ENCODE measurements at places on chromosomes 3 and 15.

GRCh38 chr3:9397906-9398699, 688 bp downstream of the SETD5 start:
- peak; percentile 79 for DNase-seq

GRCh38 chr3:46293035-46293724, 50.9 kb downstream of the CCR3 start:
- DNase-seq: no peak

DNA sequence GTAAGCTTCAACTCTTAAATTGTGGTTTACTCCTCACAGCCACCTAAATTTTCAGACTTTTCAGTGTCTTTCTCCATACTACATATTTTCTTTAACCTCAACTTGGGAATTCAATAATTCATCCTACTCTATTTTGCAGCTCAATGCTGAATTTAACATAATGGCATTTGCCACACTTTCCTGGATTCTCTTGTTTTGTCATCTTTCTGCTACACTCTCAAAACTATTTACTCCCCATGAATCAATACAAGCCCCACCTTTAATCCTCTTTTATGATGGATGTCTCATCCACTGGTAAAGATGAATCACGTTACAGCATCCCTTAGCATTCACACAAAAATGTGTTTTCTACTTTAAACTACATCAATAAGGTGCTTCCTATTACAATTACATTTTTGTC, 19.6 kb upstream of the CHMP2B start:
- DNase-seq: no peak

GRCh38 chr15:41971089-41971894, 1.1 kb downstream of the EHD4 start:
- peak; percentile 79 for DNase-seq

- DNase-seq: no peak
Observed at GRCh38 chr3:135918600-135918999, 46.9 kb upstream of the PPP2R3A start.

DNA sequence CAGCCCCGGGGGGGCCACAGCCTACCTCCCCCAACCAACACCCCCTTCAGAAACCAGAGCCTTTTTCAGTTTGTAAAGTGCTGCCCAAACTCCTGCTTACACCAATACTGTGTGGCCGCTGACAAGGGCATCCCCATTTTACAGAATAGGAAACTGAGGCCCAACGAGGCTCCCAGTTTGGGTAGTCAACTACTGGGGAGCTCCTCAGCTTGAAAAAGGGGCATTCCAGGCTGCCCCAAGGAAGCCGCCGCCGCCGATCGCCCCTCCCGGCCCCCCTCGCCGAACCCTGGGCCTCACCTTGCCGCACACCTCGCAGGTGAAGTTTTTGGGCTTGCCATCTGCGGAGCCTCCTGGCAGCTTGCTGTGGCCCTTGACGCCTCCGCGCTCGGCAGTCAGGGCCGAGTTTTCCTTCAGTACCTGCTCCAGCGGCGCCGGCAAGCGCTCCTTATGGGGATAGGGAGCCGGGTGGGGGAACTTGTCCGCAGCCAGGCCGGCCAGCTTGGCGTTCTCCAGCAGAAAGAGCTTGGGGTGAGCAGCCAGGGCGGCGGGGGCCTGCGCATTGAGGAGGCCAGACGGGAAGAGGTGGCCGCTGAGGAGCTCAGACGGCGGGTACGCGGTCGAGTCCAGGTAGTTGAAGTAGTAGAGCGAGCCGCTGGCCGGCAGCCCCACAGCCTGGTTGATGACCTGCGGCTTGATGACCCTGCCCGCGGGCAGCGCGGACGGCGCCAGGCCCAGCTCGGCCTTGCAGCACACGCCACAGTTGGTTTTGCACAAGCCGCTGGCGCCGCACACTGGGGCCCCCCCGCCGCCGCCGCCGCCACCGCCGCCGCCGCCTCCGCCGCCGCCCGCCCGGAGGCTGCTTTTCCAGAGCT, 1.4 kb downstream of the FEZF2 start:
- DNase-seq: no peak

DNA sequence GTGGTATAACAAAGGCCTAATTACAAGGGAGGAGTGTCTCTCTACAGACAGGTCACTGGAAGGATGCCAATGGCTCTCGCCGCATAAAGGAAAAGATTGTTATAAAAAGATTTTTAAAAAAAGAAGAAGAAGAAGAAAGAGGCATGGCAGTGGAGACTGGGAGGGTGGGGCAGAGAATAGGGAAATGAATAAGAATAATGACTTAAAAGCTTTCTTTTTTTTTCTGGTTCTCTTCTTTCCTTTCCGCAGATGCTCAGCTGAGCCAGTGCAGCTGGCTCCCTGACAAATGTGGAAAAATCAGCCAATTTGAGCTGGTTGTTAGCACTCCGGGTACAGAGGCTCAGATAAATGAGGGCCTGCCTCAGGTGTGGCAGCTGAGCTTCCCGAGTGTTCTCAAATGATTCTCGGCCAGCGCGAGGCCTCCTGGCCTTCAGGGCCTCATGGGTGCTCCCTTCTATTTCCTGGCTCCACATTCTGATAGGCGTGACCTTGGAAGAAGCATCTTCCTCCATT, 234.1 kb downstream of the RORA start:
- DNase-seq: no peak

- DNase-seq: no peak
Observed at GRCh38 chr3:3683261-3683660, 116.0 kb upstream of the LRRN1 start.

DNA sequence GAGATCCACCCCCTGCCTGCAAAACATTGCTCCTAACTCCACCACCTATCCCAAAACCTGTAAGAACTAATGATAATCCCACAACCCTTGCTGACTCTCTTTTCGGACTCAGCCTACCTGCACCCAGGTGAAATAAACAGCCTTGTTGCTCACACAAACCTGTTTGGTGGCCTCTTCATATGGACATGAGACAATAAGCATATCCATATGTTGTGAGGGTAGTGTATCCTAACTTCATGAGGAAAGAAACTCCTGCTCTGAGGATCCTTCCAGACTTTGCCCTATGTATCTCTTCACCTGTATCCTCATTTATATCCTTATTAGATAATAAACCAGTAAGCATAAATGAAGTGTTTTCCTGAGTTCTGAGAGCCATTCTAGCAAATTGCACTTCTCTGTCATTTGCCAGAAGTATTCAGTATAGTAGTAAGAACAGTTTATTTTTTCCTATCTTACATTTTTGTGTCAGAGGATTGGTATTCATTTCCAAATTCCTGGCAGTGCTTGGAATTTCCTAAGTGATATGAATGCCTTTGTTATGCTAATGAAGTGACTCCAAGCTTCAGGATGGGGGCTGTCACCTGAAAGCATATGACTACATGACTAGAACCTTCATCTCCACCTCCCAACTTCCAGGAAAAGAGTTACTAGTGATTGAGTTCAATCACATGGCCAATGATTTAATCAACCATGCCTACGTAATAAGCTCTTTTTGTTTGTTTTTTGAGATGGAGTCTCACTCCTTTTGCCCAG, 30.2 kb downstream of the TTBK2 start:
- DNase-seq: no peak

DNA sequence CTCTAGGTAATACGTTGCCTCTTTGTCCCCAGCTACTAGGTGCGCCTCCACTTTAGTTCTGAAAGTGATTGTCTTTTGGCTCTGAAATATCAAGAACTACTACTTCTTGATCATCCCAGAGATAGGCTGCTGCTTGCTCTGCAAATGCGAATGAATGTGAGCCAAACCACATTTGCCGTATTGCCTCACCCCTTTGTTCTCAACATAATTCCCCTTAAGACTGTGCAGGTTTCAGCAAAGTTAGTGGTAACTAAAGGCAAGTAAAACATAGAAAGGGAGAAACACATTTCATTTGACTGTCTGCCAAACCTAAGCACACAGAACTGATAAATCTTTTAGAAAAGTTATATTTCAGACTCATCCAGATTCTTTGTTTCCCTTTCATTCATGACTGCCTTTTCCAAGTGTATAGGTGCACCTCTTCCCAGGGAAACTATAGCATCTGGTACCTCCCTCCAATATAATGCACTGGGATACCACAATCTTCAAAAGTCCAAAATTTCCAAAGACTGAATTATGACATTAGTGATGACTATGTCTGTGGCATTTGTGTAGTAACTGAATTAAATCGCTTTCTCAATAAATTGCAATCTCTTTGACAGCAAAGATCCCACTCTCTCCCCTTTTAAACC, 720.6 kb upstream of the CBLB start:
- DNase-seq: no peak

- DNase-seq: no peak
Observed at GRCh38 chr3:115890579-115890978, 267.3 kb downstream of the GAP43 start.

GRCh38 chr3:83524901-83525300, 1433.9 kb upstream of the CADM2 start:
- DNase-seq: no peak

DNA sequence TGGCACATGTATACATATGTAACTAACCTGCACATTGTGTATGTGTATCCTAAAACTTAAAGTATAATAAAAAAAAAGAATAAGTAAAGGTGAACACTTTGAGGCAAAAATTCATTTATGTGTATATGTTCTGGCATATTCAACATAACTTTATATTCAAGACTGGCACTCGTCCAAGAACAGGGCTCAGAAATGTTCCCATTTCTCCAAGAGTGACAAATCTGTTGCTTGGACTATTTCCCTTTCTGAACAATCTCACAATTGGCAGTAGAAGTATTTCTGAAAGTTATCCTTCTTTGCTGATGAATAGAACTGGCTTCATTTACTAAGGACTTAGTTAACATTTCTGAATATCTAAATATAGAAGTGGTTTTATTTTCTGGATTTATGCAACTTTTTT, 212.8 kb downstream of the ADAMTSL3 start:
- no peak for DNase-seq

GRCh38 chr3:98650971-98651779, 57.8 kb upstream of the CPOX start:
- DNase-seq: no peak

GRCh38 chr15:38991126-38991525, 426.5 kb upstream of the RASGRP1 start:
- DNase-seq: no peak

DNA sequence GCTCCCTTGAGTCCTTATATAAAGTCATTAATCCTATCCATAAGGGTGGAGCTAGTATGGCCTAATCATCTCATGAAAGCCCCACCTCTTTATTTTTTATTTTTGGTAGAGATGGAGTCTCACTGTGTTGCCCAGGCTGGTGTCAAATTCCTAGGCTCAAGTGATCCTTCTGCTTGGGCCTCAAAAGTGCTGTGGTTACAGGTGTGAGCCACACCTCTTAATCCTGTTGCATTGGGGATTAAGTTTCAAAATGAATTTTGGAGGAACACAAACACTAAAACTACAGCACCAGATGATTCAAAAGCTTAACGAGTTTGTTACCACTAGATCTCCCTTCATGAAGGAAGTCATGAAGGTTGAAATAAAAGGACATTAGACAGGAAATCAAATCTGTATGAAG, 27.7 kb downstream of the RAB7A start:
- DNase-seq: no peak

DNA sequence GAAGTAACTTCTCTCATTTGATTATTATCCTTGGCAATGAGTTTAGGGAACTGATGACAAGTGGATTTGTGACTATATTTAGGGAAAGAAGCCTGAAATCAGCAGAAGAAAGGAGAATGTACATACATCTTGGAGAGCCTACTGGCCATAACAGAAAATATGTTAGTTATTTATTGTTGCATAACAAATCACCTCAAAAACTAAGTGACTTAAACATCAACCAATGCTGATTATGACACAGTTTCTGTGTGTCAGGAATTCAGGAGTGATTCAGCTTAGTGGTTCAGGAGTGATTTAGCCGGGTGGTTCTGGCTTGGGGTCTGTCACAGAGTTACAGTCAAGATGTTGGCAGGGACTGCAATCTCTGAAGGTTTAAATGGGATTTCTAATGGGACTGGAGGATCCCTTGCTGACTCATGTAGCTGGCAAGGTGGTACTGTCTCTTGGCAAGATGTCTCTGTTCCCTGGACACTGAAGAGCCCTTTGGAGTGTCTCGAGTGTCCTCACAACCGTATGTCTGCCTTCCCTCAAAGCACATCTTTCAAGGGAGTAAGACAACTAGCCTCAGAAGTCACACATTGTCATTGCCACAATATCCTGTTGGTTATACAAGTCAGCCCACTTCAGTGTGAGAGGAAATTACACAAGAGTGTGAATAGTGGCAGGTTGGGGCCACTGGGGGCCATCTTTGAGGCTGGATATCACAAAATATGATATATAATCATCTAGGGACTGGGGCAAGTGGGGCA, 248.9 kb downstream of the SV2B start:
- DNase-seq: no peak

- no peak for DNase-seq
Observed at GRCh38 chr3:140408252-140408651, 269.6 kb upstream of the TRIM42 start.

GRCh38 chr3:143464850-143465249, 345.3 kb downstream of the CHST2 start:
- no peak for DNase-seq

DNA sequence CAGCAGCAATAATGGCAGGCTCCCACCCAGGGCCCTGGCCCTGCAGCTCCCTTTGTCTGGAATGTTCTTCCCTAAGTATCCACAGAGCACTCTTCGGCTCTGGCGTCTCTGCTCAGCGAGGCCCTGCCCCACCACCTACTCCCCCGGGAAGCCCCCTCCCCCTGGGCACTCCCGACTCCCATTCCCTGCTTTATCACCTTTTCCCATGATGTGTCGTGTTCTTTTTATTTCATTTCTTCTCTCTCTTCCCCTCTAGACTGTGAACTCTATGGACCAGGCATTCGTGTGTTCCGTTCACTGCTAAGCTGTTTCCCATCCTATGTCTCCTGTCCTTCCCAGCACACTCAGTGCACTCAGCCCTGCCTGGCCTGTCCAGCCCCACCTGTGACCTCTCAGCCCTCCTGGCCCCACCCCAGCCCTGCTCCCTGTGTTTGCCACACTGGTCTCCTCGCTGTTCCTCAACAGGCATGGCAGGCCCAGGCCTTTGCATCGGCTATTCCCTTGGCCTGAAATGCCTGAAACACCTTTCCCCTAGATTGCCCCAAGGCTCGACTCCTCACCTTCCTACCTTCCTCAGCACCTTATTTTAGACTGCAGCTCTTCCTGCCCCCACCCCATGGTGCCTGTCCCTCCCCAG, 107.4 kb downstream of the TPRA1 start:
- DNase-seq: peak; percentile 48

DNA sequence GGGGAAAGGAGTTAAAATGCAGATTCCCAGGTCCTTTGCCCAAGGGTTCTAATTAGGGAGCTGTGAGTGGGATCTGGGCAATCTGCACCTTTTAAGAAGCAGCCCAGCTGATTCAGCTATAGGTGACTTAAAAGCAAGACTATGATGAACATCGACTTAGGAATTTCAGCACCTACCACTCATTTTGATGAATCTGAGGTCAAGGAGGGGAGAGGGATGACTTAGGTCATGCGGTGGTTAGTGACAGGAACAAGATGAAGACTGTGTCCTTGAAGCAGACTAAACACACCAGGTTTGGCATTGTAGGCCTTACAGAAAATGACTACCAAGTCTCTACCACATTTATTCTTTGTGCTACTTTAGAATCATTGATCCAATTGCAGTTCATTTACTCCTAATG, 196.3 kb downstream of the DTWD1 start:
- no peak for DNase-seq

- no peak for DNase-seq
Observed at GRCh38 chr3:187551416-187551815, 118.8 kb downstream of the SST start.
